ENCODE measurements at places on chromosomes 7 and 10.

DNA sequence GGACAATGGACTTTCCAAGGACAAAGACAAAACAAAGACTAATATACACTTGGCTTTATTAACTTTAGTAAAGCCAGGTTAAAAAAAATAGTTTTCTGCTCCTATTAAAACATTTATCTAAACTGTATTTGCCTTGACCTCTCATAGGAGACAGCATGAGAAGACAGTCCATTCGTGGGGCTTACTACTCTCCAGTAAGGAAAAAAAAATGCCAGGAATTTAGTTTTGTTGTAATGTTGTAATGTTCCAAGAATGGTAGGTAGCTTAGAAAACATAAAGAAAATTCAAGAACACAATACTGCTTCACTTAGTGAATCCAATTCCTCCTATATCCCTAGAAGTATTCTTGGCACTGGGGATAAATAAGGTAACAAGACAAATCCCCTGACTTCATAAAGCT is 81.7 kb downstream of the KMT2C start:
- DNase-seq, result no peak

DNA sequence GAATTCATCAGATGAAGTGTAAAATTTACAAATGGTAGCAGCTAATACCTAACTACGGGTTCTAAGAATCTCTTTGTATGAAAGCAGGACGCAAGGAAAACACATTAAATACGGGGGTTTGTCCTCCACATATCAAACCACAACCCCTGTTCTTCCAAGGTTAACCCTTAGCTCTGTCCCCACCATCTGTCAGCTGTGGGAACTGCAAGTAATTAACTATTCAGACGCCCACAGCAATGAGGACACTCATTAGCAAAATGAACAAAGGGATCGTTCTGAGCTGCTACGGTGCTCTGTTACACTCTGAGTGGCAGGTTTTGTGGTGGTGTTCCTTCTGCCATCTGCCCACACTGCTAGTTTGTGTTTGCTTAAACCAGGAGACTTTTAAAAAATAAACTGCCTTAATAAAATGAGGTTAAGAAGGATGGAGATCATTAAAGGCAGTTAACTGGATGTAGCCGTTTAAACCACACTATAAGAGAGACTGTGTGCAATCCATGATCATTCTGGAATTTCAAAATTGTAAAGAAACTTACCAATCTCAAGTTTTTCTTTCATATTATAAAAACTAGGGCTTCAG is 51.4 kb downstream of the C10orf67 start:
- no peak for DNase-seq

- DNase-seq, result peak; percentile 63
Observed at GRCh38 chr10:78964952-78965633, 103.7 kb upstream of the ZMIZ1 start.

GRCh38 chr7:76291351-76292212 is 10.9 kb upstream of the HSPB1 start:
- peak; percentile 75 for DNase-seq

DNA sequence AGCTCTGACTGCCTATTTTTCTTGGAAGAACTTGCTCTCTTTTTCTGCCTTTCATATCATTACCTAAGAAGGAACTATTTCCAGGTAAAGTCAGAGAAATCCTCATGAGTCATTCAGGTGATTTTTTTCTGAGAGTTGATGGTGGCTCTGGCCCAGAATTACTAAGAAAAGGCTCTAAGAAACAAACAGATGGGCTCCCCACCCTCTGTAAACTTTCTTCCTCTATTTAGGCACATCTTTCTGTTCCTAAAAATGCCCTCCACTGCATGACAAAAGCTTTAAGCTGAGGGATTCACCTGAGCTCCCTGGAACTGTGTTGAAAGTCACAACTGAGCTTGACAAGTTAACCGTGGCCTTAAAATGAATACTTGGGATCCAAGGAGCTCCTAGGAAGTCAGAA is 1.6 kb downstream of the OLAH start:
- no peak for DNase-seq

GRCh38 chr7:41969561-41970105 is 266.7 kb upstream of the INHBA start:
- no peak for DNase-seq

- DNase-seq, result no peak
Observed at GRCh38 chr7:114715907-114716306, 206.0 kb upstream of the MDFIC start.

DNA sequence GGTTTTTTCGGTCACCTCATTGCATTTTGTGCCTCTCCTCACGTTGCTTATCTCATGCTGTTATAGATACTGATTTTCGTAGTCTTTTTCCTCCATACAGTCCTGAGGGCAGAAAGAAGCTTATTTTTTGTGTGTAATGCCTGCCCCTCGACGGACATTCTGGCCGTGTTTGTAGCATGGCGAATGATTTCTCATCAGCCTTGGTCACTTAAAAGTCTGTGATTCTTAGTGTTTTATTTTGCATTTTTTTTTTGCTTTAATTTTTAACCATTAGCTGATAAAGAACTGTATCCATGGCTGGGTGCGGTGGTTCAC is 469 bp upstream of the NOC3L start:
- DNase-seq, result no peak

DNA sequence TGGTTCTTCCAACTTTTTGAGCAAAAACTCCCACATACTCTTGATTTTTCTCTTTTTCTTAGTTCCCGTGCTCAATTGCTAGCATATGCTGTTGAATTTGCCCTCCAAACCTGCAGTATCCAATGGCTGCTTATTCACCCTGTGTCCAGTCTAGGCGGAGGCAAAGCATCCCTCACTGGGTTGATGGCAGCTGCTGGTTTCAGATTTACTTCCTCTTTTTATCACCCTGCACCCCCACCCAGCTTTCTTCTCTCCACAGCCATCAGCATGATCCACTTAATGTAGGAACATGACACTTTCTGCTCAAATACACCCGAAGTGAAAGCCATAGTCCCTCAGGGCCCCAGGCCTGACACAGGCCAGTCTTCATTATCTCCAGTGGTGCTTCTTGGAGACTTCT is 87.6 kb upstream of the ADARB2 start:
- DNase-seq, result no peak

GRCh38 chr10:95121904-95122303 is 52.6 kb upstream of the CYP2C8 start:
- DNase-seq, result no peak

DNA sequence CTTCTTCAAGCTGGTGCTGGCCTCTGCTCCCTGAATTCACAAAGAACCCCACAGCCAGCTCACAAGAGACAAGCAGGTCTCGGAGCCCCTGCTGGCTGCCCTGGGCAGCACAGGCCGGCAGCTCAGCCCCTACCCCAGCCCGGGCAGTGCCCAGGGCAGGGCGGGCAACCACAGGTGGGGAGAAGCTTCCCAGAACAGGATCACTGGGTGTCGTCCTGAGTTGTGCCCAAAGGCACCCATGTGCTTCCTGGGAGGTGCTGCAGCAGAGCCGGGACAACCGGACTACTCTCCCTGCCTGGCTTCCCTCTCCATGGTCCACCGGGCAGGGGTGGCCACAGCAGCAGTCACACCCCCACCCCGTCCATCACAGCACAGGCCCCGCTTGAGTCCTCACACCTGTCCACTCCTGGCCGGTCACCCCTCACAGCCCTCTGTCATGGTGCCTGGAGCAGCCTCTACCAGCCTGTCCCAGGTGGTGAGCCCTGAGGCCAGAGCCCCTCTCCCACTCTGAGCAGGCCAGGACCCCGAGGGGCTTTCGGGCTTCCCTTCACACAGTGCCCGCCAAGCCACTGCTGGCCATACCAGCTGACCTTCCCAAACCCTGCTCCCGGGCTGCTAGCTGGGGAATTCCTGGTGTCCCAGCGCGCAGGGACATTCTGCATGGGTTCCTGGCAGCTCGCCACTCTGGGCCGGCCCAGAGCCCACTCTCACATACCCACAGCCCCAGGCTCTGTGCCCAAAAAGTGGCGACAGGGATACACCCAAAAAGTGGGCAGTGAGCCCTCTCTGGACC is 3.1 kb downstream of the RASGEF1A start:
- no peak for DNase-seq

DNA sequence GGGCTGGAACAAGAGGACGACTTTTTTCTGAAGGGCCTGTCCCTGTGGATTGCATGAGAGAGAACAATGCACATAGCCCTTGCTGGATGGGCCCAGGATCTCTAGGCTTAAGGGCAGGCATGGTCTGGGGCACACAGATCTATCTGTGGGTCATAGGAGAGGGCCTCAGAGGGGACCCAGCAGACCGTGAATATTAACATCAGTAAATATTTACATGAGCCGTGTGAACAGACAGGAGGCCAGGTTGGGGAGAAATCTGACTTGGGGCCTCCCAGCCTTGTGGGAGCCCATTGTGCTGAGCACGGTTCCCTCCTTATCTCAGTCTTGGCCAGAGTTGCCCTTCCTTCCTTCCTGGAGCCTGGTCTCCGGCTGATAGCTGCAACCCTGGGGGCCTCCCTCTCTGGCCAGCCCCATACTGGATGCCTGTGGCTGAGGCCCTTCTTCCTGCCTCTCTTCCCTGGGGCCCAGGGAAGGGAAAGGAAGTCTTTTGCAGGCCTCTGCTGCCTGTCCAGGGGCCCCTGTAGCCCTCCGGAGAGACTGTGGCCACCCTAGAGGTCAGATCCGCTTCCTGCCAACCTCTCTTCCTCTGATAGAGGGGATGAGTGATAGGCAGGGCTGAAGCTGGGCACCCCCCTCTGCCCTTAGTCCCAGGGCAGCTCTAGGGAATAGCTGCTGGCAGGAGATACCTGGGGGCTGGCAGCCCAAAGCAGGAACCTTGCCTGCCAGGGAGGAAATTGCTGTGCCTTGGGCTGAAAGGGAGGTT is 44.5 kb upstream of the TRIM8 start:
- no peak for DNase-seq

- DNase-seq, result no peak
Observed at GRCh38 chr10:60573336-60573735, 183.7 kb upstream of the ANK3 start.

DNA sequence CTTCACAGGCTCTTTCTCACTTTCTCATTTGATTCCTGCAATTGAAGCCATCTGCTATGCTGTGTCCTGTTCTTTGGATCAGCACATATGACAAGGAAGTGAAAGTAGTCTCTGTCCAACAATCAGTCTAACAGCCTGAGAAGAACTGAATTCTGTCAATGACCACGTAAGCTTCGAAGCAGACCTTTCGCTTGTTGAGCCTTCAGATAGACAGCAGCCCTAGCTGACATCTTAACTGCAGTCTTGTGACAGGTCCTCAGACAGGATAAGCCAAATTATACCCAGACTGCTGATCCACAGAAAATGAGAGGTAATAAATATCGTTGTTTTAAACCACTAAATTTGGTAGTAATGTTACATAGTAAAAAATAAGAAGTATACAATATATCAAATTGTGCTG is 691.0 kb upstream of the LRRTM3 start:
- no peak for DNase-seq

DNA sequence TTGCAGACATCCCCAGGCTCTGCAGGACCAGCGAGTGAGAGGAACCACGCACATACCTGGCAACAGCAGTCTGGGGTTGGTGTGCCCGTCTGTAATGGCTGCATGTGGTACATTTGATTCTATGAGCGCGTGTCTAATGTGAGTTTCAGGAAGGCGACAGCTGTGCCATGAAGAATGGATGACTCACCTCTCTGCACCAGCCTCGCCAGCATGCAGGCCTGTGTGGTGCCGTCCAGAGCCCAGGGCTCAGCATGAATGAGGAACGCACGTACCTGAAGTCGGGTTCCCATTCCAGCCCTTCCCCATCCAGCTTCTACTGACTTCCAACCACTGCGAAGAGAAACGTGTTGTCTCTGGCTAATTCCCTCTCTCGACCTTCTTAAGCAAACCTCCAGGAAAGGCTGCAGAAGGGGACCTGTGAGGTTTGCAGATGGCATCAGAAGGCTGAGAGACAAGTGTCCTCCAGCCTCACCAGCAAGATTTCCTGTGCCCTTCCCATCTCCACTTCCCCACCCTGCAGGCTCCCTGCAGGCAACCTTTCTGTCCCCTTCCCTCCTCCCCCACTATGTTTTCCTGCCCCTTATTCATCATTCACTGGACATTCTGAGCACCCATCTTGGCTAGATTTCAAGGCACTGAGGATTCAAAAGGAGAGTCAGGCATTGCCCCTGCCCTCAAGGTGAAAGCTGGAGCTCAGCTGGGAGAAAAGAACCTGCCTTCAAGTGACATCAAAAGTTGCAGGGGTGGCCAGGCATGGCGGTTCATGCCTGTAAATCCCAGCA is 54.3 kb downstream of the ASB13 start:
- DNase-seq, result no peak

GRCh38 chr7:30251708-30252329 is 32.6 kb upstream of the ZNRF2 start:
- DNase-seq, result no peak

DNA sequence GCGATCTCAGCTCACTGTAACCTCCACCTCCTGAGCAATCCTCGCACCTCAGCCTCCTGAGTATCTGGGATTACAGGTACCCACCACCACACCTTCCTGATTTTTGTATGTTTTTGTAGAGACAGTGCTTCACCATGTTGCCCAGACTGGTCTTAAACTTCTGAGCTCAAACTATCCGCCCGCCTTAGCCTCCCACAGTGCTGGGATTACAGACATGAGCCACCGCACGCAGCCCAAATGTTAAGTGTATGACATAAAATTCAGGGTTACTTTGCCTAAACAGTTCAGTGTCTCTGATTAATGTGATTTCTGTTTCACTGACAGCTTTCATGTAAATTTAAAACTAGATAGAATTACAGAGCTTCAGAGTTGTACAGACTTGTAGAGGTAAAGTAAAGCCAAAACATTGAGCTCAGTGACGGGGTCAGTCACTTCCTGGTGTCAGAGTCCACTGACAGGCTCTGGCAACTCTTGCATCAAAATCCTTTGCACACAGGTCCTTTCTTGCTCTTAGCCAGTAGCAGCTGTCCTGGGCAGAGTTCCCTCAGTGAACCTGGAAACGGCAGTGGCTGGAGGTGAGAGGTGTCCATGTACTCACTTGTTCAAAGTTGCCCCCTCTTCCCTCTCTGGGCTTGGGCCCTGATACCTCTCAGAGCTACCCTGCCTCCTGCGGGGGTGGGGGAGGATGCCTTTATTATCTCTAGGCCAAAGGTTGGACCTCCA is 33.7 kb downstream of the MGMT start:
- DNase-seq, result no peak

DNA sequence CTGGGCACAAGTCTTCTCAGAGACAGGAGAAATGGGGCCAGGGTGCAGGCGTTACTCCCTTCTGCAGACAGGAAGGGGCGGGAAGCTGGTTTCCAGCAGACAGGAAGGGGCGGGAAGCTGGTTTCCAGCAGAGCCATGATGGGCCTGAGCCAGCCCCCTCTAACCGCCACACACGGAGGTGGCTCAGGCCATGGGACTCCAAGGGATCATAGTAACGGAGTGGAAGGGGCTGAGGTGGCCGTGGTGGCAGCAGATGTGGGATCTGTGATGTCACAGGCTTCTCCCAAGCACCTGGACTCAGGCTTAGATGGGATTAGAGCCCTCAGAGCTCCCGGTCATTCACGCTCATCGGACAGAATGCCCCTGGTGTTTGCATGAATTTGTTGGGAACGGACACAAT is 177.8 kb downstream of the USP6NL start:
- DNase-seq, result no peak

GRCh38 chr10:22618078-22618785 is 96.1 kb downstream of the PIP4K2A start:
- no peak for DNase-seq

Data from C1 segment of cervical spinal cord (tissue), 14 donors.